ENCODE measurements at places on chromosomes 7 and 10.

DNA sequence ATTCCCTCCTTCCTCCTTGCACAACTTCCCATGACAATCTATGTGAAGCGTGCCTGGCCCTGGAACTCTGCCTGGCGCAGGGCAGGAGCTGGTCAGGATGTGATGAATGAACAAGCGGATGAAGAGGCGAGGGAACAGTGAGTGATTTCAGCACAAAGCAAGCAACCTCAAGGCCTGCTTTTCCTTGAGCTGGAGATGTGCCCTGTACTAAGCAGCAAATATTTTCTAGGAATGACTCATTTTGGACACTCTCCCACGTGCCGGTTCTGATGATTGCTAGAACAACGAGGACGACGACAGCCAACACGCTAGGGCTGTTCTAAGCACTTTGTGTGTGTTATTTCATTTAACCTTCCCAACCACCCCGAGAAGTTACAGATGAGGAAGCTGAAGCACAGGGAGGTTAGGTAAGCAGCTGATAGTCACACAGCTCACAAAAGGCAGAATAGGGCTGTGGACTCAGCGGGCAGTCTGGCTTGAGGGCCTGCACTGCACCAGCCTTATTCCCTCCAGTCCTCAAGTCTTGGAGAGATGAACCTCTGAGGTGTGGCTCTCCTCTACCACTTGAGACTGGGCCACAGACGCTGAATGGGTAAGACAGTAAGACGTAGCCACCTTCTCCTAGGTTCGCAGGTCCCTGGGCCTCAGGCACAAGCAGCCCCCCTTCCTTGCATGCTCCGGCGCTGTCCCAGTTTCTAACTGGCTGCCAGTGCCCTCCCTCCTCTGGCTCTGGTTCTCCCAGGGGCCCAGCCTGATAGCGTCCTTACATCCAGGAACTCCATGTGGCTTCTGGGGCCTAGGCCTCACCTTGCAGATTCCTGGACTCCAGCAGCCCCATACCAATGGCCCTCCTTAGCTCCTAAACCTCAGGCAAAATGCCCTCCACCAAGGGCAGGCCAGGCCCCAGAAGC is 59.0 kb downstream of the YKT6 start:
- no peak for DNase-seq

DNA sequence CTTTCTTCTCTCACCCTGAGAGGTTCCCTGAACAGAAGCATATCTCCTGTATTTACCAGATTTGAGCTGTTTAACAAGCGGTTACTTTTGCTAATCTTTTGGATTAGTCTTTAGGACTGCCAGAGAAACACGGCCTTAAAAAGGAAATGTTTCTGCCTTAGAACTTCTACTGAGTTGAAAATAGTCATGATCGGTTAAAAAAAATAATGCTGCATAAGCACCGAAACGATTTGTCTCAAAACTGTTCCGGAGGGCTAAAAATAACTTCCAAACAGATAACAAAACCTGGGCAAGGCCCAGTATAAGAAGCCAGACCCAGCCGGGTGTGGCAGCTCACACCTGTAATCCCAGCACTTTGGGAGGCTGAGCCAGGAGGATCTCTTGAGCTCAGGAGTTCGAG is 43.3 kb upstream of the CYTH3 start:
- DNase-seq, result no peak

GRCh38 chr10:49412571-49412970 is 16.7 kb upstream of the DRGX start:
- no peak for DNase-seq

- DNase-seq, result no peak
Observed at GRCh38 chr7:77338883-77339629, 77.1 kb downstream of the GSAP start.

- no peak for DNase-seq
Observed at GRCh38 chr7:24715171-24715570, 42.1 kb downstream of the GSDME start.

- peak; percentile 61 for DNase-seq
Observed at GRCh38 chr10:12902135-12902572, 99.4 kb downstream of the CCDC3 start.

DNA sequence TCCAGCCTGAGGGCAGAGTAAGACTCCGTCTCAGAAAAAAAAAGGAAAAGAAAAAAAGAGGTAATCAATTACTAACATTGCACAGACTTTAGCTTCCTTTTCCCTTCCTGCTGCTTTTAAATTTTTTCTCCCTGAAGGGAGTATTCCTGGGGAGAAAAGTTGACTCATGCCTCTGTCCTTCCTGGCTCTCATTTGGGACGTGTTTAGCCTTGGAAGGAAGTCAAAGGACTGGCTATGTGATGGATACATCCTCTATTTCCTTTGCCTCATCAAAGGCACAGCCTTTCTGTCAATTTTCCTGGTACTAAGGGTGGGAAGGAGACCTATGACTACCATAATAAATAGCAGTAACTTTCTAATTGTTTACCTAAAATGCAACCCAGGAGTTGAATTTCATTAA is 77.6 kb downstream of the ITGA8 start:
- DNase-seq, result no peak

GRCh38 chr10:96570511-96570910 is 16.3 kb downstream of the TM9SF3 start:
- DNase-seq, result no peak

- DNase-seq, result no peak
Observed at GRCh38 chr10:131838966-131839742, 61.7 kb upstream of the PPP2R2D start.

DNA sequence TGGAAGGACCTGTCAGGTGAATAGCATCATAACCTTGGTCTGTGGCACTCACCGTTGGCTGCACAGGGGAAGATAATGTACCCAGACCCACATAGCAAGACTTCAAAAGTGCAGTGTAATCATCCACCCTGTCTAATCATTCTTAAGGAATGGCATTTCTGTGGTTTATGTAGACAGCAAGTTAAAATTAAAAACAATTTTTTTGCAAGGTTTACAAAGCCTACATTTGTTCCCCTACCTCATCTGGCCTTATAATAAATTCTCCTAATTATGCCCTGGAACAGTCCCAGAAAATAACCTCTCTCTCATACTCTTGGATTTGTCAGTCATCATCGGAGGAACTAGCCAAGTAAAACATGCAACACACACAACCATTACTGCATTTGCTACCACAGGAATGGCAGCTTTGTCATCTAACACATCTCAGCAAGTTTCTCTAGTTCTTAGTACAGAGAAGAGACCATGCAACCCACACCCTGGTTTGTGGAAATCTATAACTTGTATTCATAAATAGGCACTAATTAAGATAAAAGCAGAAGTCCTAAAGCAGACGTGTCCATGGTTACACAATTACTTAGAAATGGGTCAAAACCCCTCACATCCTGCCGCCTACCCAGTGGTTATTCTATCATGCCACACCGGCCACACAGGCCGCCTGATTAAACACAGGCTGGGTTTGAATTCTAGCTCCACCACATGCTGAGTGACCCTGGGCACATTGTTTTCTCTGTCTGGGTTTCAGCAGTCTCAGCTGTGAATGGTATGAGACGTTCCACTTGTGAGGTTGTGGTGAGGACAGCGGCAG is 19.1 kb downstream of the ABLIM1 start:
- no peak for DNase-seq

DNA sequence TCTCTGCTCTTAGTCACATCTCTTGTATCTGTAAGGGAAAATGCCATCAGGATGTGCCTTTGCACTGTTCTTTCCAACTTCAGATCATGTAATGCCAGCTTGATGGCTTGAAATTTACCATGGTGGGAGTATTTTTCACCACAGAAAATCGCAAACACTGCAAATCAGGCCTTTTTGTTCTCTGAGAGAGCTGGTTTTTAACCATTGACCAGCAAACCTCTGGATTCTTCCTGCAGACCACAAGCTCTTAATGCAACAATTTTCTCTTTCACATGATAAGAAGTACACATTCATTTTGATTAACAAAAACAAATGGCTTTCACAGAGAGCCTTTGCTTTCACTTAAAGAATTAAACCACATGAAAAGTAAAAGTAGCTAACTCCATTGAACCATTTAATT is 145.4 kb upstream of the NEBL start:
- DNase-seq, result no peak

DNA sequence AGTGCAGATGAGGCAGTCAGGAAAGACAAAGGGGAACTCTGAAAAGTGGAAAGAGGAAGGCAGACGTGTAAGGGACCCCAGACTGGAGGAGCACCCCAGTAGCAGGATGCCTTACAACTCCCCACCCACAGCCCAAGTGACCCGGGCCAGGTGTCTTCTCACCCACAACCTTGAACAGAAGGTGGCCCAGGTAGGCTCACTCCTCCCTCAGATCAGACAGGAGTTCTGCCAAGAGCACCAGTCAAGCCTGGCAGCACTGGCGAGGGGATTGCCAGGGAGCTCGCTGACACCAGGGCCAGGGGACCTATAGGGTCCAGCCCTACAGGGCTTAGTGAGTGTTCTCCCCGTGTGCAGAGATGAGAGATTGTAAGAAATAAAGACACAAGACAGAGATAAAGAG is 27.1 kb upstream of the LMBR1 start:
- peak; percentile 11 for DNase-seq

DNA sequence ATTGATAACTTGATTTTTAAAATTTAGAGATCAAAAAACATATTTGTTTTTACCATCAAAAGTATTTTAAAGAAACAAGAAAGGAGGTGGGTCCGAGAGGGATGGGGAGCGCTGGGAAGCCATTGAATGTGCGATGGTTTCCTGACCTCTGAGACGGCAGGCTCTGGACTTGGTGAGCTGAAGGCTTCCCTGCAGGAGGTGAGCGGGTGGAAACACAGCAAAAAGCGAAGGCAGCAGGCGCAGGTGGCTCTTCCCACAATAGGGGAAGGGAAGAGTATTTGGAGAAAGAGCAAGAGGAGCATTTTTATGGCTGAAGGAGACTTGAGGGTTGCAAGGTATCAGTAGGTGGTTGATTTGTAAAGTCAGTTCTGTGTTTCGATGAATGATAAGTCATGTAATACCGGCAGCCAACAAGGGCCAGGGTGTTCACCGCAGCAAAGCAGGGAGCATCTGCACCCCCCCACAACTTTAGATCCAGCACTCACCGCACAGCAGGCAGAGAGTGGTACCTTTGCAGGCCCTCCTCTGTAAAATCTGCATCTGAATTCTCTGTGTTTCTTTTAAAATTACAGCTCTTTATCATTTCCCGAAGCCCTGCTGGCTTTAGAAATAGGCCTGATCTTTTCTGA is 10.5 kb downstream of the C10orf53 start:
- DNase-seq, result no peak

DNA sequence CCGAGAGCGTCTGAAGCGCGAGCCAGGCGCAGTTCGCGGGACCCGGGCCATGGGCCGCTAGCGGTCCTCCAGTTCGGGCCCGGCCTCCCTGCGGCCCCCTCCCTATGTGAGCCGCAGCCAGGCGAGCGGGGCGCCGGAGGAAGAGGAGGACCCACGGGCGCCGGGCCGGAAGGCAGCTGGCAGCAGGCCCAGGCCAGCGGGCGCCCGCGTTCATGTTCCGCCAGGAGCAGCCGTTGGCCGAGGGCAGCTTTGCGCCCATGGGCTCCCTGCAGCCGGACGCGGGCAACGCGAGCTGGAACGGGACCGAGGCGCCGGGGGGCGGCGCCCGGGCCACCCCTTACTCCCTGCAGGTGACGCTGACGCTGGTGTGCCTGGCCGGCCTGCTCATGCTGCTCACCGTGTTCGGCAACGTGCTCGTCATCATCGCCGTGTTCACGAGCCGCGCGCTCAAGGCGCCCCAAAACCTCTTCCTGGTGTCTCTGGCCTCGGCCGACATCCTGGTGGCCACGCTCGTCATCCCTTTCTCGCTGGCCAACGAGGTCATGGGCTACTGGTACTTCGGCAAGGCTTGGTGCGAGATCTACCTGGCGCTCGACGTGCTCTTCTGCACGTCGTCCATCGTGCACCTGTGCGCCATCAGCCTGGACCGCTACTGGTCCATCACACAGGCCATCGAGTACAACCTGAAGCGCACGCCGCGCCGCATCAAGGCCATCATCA is 1.1 kb downstream of the ADRA2A start:
- DNase-seq, result peak; percentile 54

DNA sequence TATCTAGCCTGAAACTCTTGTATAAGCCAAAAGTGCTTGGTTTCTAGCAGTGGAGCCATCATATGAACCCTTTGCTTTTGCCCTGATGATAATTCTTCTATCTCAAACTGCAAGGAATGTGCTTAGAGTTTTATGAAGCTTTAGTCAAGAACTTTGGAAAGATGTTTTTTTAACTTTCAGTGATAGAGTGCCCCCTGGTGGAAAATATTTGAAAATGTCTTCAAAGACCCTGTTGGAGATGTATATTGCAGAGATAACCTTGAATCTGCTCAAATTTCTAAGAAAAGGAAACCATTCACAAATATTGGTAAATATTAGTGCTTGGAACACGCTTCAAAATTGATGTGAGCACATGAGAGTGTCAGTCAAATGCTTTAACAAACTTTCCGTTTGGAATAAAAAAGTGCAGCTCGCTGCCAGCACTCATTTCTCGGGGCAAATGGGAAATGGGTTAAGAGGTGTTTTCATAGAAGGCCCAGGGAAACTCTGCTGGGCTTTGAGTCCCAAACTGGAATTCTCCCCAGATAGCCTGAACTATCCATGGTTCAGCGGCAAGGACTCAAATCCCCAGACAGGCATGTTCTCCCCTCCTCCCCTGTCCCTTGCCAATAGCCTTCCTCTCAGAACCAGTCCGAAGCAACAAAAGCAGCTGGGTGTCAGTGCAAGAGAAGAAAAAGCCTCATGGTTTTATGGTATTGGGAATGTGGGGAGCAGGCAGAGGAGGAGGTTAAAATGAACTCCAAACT is 129.3 kb downstream of the MYOF start:
- DNase-seq, result no peak

- no peak for DNase-seq
Observed at GRCh38 chr10:95835149-95835860, 72.5 kb upstream of the CC2D2B start.

GRCh38 chr10:5873515-5873995 is 16.1 kb downstream of the ANKRD16 start:
- DNase-seq, result peak; percentile 79

DNA sequence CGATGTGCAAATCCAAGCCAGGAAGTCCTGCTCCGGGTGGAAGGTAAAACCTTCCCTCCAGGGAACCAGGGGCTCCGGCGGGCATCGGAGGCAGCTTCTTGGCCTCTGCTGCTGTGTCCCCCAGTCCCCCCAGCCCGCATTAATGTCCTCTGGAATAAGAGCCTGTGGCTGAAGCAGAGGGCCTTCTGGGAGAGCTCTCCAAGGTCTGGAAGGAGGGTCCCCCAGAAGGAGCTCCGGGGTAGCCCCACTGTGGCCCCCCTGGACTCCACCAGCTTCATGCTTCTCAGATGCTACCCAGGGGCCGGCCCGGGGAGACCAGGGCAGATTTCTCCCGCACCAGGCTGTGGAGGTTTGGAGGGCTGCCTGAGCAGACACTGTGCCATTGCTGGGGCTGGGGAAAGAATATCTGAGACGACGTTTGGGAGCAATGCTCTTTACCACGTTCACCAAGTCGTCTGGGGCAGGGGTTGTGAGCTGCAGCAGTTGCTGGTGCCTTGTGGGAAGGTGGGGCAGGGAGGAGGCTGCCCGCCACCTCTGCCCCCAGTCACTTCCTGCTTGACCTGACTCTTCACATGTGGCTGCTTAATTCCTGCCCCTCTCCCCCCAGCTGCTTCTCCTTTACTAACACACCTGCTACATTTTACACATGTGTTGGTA is 8.3 kb downstream of the ZNF853 start:
- DNase-seq, result no peak

DNA sequence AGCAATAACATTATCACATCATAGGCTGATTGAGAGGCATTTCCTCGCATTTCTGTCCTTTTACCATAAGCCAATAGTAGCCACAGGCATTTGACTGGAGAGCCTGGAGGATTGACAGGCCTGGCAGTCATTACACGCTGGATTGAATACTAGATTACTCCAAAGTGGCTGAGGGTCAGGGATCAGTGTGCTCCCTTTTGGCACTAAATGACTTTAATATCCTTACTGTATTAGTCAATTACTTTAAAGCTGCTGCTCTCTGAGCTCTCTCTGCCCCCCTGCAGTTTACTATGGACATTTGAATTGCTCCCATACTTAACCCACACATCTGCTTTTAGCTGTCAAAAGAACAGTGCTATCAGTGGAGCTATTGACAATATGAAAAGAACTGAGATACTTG is 302.0 kb downstream of the TFEC start:
- DNase-seq, result no peak

Data from D341Med (cell line).